ENCODE measurements at places on chromosomes 16 and 17.

GRCh38 chr16:372302-372983 is 2.1 kb upstream of the MRPL28 start:
- DNase-seq, result no peak

- no peak for DNase-seq
Measured at GRCh38 chr16:88920618-88921590, 54.4 kb upstream of the PABPN1L start.

GRCh38 chr16:17222871-17223401 is 247.8 kb downstream of the XYLT1 start:
- DNase-seq, result no peak

- no peak for DNase-seq
Measured at GRCh38 chr17:9408381-9408780, 167.2 kb downstream of the STX8 start.

- no peak for DNase-seq
Measured at GRCh38 chr16:78638371-78638770, 538.9 kb downstream of the WWOX start.

DNA sequence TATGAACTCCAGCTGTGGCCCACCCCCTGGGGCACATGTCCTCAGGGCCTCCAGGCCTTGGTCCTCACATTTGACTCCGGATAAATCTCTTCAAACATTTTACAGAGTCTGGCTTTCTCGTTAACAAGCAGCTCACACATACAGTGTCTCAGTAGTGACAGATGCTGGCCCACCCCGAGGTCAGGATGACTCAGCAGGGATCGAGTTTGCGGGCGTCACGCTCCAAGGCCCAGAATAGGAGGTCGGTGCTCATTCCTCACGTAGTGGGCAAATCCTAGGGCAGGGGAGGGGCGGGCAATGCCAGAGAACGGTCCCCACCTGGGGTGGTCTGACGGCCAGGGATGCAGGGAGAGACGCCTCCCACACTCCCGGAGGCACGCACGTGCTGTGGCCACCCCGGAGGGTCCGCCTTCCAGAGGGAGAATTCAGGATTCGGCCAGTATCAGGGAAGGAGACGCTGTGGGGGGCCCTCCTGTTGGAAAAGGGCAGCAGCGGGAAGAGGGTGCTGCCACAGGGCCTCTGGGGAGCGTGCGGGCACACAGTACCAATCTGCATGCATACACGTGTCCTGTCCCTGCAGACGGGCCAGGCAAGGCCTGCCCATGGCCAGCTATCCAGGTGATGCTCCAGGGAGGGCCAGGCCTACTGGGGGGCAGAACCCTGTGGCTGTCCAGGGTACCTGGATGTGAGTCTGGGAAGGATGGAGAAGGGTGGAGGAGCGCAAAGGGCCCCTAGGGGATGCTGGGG is 8.6 kb downstream of the SLC7A5 start:
- no peak for DNase-seq

GRCh38 chr17:17805575-17805974 is 31.2 kb downstream of the SREBF1 start:
- no peak for DNase-seq

DNA sequence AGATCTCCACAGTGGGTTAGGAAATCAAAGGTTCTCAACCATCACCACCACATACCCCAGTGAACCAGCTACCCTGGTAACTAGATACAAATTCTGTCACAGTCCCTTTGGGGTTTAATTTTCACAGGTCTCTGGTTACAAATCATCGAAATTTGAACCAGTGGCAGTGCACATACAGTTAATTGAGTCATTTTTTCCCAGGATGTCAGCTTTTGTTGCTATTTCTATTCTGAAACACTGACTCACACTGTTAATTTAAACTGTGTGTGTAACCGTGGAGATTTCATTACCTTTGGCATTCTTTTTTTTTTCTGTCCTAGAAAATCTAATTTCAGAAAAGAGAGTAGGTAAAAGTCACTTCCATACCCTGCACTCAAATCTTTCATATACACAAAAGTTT is 511.5 kb downstream of the TOX3 start:
- no peak for DNase-seq

DNA sequence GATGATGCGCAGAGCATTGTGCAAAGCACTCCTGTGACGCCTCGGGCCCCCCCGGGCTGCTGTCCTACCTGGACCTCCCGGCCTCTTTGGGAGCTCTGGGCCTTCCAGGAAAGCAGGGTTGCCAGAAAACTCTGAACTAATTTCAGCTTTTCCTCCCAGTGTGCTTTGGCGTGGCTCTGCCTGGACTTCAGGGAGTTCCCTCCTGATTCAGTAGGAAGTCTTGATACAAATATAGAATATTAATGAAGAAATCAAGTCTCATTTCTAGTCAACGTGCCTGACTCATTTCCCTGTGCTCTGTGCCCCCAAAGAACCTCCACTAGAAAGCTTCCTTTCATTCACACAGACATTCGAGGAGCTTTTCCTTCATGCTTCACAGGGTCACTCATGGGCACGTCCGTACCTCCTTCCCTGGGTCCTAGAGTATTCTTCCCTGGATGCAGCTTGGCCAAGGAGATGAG is 84.0 kb upstream of the NOL11 start:
- no peak for DNase-seq

DNA sequence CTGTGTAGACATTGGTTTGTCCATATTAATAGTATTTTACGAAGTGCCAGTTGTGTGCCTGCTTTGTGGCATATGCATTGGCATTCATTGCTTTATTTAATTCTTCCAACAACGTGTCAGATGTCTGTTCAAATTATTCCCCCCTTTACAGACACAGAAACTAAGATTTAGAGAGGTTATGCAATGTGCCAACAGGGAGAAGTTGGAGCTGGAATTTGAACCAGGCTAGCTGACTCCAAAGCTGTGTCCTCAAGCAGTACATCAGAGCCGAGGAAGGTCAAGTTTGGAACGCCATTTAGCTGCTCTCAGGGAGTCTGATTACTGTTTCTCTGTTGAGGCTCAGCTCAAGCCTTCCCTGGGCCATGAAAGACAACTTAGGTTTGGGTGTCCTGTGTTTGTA is 232.3 kb downstream of the WWOX start:
- no peak for DNase-seq

GRCh38 chr16:1089439-1089821 is 6.6 kb downstream of the C1QTNF8 start:
- no peak for DNase-seq

DNA sequence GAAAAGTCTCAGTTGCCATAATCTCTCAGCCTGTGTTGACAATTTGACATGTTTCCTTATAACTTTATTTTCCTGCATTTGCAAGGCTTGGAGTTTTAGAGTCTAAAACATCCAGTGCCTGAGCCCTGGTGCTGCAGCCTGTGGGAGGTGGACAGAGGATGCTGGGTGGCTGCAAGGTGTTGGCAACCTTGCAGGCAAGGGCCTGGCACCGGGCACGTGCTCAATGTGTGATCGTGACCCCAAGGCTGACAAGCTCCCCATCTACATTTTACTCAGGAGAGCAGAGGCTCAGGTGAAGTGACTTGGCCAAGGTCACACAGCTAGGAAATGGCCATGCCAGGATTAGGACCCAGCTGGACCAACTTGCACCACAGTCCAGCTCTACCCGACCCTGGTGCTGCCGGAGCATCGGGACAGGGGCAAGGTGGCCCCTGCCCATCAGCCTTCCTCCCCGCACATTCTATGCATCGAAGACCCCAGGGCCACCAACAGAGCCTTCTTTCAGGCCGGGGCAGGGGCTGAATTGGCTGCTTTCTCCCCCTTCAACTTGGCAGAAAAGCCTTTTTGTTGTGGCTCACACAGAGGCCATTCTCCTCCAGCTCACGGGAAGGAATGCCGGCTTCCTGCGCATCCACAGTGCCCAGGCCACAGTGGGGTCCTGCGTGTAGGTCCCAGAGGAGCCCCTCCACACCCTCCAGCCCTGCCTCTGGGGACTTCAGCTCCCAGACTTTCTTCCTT is 23.1 kb downstream of the MMP15 start:
- DNase-seq, result no peak

GRCh38 chr16:31400191-31400590 is 7.1 kb downstream of the ITGAD start:
- no peak for DNase-seq

- no peak for DNase-seq
Measured at GRCh38 chr16:85600530-85601271, 12.4 kb upstream of the GSE1 start.

DNA sequence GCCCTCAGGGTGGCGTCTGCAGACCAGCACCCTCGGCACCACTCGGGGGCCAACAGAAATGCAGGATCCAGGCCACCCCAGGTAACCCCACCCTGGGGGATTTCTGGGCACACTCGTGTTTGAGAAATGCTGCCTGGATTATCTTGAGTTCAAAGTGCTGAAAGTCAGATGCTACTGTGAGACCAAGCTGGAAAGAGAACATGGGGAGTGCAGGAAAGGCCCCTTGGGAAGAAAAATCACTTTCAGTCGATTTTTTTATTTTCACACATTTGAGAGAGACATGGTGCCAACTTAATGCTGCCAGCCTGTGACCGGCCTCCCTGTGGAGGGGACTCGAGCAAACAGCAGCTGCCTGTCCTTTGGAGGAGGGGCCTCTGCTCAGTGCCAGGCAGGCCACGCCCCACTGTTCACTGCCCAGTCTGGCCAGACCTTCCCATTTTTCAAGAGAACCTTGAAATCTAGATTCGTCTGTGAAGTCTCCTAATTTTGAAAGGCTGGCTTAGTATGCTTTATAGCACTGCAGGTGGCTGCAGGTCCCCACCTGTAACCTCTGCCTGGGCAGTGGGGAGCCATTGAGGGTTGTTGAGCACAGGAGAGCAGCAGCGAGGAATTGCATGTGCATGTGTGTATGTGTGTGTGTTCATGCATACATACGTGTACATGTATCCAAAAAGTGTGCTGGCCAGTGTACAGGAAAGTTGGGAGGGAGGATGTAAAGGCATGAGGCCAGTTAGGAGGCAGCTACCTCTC is 70.7 kb upstream of the PLCG2 start:
- no peak for DNase-seq

DNA sequence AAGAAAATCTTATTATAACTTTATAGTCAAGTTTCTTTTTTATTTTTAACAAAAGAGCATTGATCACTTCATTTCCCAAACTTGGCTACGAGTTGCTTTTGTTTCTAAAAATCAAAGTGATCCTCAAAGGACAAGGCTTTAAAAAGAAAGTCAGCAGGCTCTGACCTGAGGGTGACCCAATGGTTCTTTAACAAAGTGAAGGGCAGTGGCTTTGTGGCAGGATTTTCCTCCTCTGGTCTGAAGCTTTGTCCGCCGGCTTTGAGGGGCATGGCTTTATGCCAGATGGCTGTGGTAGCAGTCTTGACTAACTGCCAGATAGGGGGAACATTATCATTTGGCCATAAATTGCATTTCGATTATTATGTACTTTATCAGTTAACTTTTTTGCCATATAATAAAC is 28.5 kb downstream of the IQCK start:
- DNase-seq, result no peak

DNA sequence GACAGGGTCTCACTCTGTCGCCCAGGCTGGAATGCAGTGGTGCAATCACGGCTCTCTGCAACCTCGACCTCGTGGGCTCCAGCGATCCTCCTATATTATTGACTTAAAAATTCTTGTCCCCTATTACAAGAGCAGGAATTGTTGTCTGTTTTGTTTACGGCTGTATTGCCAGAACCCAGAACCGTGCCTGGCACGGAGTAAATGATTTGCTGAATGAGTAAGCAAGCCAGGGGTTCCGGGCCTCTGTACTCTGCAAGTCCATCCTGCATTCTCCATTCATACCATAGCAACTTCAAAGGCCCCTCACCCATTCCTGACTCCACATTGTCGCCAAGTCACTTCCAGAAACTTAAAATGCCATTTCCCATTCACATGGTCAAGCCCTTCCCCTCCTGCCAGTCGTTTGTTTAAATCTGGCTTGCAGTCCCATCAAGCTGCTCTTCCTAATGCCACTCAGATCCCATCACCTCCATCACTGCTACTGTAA is 6.9 kb downstream of the ADCY9 start:
- no peak for DNase-seq

GRCh38 chr17:78976907-78977680 is 2.6 kb downstream of the LGALS3BP start:
- DNase-seq, result no peak

DNA sequence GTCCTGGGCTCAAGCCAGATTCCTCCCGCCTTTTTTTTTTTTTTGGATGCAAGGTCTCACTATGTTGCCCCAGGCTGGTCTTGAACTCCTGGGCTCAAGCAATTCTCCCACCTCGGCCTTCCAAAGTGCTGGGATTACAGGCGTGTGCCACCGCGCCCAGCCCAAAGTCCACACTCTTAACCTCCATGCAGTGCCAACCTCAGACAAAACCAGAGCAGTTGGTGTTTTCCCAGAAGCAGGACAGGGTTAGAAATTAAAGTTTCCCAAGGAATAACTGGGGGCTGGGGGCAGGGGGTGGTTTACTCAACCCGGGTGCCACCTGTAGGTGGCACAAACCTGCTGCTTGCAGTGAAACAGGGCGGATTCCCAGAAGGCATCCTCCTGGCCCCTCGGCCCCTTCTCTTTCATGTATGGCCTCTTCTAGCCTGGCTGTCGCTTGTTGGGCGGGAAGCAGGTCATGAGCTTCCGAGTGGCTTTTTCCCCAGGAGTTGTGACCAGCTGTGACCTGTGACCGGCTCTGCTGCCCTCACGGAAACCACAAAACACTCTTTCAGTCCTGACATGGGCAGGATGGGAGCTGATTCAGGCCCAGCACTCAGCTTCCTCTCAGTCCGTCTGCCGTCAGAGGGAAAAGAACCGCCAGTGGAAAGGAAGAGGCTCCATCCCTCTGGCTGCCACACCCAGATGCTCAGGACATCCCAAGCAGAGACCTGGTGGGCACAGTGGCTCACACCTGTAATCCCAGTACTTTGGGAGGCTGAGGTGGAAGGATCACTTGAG is 25.6 kb upstream of the USP7 start:
- no peak for DNase-seq

DNA sequence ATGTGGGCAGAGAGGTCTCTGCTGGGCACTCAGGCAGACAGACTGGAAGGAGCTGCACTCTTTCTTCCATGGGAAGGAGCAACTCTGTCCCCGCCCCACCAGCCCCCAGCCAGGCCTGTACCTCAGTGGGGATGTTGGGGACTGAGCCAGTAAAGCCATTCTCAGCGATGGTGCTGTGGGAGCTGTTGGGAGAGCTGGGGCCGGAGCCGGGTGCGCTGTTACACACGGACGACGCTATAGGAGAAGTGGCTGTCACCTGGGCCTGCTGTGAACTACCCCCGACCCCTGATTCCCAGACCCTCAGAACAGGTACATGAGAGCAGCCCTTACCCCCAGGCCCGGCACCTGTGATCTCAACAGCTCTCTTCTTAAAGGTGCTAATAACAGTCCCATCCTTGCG is 21.5 kb downstream of the G6PC3 start:
- no peak for DNase-seq

- no peak for DNase-seq
Measured at GRCh38 chr16:2981899-2982250, 1.6 kb upstream of the PKMYT1 start.

- peak; percentile 30 for DNase-seq
Measured at GRCh38 chr17:63035271-63035670, 69.2 kb downstream of the TANC2 start.

DNA sequence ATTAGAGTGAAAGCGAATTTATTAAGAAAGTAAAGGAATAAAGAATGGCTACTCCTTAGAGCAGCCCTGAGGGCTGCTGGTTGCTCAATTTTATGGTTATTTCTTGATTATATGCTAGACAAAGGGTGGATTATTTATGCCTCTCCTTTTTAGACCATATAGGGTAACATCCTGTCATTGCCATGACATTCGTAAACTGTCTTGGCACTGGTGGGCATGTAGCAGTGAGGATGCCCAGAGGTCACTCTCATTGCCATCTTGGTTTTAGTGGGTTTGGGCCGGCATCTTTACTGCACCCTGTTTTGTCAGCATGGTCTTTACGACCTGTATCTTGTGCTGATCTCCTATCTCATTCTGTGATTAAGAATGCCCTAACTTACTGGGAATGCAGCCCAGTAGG is 58.2 kb downstream of the TANC2 start:
- DNase-seq, result no peak

Data from keratinocyte (primary cell).